GM18507 (cell line): ENCODE measurements at places on chromosomes 7 and 10.

DNA sequence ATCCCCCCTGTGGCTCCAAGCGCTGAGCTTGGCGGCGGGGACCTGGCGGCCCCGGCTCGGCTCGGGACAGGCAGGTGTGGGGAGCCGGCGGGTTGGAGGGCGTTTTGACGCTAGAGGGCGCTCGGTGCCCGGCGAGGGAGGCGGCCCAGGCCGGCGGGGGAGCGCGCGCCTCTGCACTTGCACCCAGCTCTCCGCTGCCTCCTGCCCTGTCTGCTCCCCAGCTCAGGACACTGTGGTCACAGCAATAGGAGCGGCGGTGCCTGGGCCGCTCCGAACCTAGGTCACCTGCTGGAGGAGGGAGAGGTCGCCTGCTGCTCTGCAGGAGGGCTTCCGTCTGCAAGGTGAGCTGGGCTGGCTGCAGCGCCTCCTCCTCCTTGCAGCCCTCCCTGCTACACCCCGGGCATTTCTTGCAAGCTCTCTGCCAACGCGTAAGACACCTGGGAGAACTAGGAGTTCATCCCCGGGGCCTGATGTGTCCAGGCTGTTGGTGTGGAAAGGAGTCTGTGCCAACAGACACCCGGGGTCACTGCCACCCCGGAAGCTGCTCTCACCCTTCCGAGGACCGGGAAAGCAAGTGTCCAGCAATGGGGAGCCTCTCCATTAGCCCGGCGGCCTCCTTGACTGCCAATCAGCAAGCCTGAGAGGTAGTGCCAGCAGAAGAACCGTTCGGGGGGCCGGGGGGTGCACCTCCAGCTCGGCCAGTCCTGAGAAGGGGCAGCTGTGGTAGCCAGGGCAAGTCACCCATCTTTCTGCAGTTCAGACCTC lies 620.4 kb downstream of the GALNT17 start:
- no peak for DNase-seq

- DNase-seq: no peak
These were observed 309.4 kb downstream of the HGF start for GRCh38 chr7:81460250-81461045.

DNA sequence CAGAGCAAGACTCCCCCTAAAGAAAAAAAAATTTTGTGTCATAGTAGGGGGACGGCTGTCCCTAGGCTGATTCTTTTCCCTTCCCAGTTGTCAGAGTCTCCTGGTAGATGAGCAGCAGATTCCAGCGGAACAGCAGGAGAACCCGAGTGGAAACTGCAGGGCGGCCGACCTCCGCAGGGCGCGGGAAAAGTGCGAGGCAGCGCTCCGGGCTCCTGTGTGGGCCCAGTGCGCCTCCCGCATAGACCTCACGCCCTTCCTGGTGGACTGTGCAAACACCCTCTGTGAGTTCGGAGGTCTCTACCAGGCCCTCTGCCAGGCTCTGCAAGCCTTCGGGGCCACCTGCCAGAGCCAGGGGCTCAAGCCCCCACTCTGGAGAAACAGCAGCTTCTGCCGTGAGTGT lies 46.0 kb downstream of the ZAN start:
- no peak for DNase-seq

- DNase-seq: no peak
These were observed 21.9 kb upstream of the NEUROD6 start for GRCh38 chr7:31362401-31362800.

GRCh38 chr7:41027428-41028115 lies 675.3 kb downstream of the INHBA start:
- no peak for DNase-seq

- no peak for DNase-seq
These were observed 486.3 kb upstream of the PCDH15 start for GRCh38 chr10:55287346-55287745.

GRCh38 chr7:149787428-149788299 lies 14.3 kb upstream of the ZNF467 start:
- DNase-seq: no peak

DNA sequence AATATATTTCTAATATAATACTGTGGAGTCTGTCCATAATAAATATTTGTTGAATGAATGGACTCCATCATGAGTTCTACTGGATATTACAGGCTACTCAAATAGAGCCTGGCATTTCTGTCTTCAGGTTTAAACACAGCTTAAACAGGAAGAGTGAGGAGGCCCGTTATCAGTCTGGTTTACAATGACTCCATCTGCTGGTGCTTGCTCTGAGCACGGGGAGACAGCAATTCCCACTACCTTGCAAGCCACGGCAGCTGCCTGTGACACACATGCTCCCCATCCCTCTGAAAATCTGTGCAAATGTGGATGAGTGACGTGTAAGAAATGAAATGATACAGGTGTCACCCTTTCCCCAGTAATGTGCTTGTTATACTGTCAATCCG lies 293.5 kb upstream of the IMMP2L start:
- no peak for DNase-seq

- DNase-seq: no peak
These were observed 172.1 kb downstream of the CYP26A1 start for GRCh38 chr10:93245779-93246178.

- no peak for DNase-seq
These were observed 10.7 kb downstream of the INPP5A start for GRCh38 chr10:132548106-132548823.

DNA sequence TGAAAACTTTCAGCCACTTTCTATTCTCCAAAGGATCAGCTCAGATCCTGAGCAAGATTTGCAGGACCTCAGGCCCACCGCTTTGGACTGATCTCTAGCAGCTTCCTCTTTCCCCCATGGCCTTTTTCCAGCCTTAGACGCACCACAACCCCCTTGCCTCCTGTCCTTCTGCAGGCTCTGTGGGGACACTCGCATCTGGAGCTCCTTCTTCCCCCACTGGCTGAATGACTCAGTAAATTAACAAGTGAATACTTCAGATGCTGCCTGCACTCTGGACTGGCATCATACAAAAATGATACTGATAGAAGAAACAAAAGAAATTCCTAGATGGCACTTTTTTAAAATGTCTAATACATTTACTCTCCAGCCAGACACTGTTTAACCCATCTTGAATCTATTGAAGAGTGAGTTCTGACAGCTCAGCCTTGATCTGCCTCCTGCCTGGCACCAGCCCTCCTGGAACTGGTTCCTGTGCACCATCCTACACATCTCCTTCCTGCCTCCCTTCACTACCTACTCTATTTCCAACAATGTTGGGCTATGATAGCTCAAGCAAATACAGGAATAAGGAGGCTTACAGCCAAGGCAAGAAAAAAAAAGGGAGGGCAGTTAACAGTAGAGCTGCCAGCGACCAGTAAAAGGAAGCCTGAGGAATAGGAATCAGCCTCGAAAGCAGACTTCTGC lies 3.3 kb downstream of the FRMPD2 start:
- DNase-seq: no peak

- no peak for DNase-seq
These were observed 6.0 kb upstream of the ELFN1 start for GRCh38 chr7:1663857-1664651.
